Activated CD8-positive, alpha-beta memory T cell treated with anti-CD3 and anti-CD28 coated beads for 4 hours (primary cell): ENCODE measurements at places on chromosomes 3 and 15.

DNA sequence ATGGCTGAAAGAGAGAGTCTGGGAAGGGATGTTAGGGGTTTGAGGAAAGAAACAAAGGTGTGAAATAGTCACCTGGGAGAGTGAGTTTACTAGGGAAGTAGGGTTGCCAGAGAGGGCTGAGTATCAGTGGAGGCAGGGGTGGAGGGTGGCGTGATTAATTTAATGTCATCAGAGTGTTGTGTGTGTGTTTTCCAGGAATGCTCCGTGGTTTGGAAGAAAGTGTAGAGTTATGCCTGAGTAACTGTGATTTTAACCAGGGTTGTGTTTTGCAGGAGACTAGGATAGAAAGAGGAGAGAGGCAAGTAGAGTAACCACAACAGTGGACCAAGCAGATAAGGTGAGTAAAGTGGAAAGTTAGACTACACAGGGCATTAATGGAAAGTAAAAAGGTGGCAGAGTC is 27.2 kb downstream of the PLD1 start:
- DNase-seq = no peak

GRCh38 chr15:57606048-57606447 is 14.3 kb downstream of the MYZAP start:
- no peak for DNase-seq

GRCh38 chr15:101657968-101658784 is 6.0 kb upstream of the TM2D3 start:
- DNase-seq = no peak

- DNase-seq = no peak
Observed at GRCh38 chr15:53710906-53711305, 48.6 kb downstream of the WDR72 start.

GRCh38 chr3:21526461-21526860 is 224.5 kb downstream of the ZNF385D start:
- DNase-seq = no peak
